Activated T-helper 1 cell treated with anti-CD3 and anti-CD28 coated beads, Interleukin-2, amount 50 U/mL, for 16 hours (primary cell): ENCODE measurements at places on chromosomes 7 and 10.

DNA sequence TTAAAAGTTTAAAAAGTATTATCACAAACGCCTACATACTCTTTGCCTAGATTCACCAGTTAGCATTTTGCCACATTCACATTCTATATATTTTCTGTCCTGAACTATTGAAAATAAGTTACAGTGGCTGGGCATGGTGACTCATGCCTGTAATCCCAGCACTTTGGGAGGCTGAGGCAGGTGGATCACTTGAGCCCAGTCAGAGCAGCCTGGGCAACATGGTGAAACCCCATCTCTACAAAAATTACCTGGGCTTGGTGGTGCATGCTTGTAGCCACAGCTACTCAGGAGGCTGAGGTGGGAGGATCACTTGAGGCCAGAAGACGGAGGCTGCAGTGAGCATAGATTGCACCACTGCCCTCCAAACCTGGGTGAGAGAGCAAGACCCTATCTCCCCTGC lies 5.3 kb downstream of the ARPC1A start:
- DNase-seq, result no peak

- no peak for DNase-seq
Measured at GRCh38 chr7:130277763-130278643, 11.3 kb downstream of the CPA2 start.

DNA sequence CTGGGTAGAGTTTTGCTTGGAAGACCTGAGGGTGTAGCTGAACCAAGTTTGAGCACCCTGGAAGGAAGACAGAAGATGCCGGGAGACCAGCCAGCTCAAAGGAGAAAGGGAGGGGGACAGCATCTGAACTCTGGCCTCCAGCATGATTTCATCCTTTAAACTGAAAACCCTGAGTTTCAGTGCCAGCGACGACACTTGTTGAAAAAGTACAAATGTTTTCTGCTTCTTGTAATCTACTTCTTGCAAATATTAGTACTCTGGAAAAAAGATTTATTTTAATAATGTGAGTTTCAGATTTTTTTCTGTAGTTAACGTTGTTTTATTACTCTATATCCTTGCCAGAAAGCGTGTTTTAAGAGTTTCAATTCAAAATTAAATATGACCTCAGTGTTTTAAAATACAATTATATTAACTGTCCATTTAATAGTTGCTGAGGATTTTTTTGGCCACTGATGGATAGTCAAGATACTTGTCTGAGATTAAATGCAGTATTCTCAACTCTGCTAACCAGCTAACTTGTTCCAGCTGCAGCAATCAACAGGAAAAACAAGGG lies 227.7 kb downstream of the MGMT start:
- no peak for DNase-seq

GRCh38 chr10:89242840-89243568 lies 8.6 kb downstream of the LIPA start:
- no peak for DNase-seq

DNA sequence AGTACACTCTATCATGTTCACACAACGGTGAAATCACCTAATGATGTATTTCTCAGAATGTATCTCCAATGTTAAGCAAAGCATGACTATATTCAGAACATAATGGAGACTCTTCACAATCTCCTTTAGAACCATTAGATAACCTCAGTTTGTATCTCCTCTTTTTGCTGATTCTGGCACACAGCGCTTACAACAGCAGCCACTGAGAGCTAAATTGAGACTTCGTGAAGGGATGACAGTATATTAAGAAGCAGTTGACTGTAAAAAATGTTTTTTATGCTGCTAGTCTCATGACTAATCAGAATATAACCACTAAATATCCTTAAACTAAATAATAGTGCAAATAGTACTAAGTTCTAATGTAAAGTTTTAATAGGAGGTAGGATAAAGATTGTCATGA lies 46.9 kb downstream of the KMT2E start:
- no peak for DNase-seq

- DNase-seq, result no peak
Measured at GRCh38 chr7:64882341-64883112, 20.5 kb upstream of the ZNF273 start.

GRCh38 chr7:50366311-50366710 lies 61.8 kb downstream of the IKZF1 start:
- DNase-seq, result no peak
